ENCODE measurements at places on chromosomes 3 and 15.

- peaks cover 74% of the 10 kb centered on the region for H3K4me1 ChIP-seq
- H3K27me3 ChIP-seq = no peaks in the 10 kb centered on the region
- H3K36me3 ChIP-seq = peaks cover 9% of the 10 kb centered on the region
- no peak overlapping the region for H3K4me3 ChIP-seq
Observed at GRCh38 chr3:5160321-5160720, 27.2 kb upstream of the EDEM1 start.

GRCh38 chr3:134840459-134840858, 45.4 kb downstream of the EPHB1 start:
- no peak overlapping the region for H3K4me3 ChIP-seq
- no peaks in the 10 kb centered on the region for H3K36me3 ChIP-seq
- peaks cover 10% of the 10 kb centered on the region for H3K4me1 ChIP-seq
- H3K27ac ChIP-seq = no peak overlapping the region

GRCh38 chr3:19183584-19183983, 35.3 kb downstream of the KCNH8 start:
- H3K4me1 ChIP-seq = peaks cover 5% of the 10 kb centered on the region
- no peak overlapping the region for H3K4me3 ChIP-seq
- H3K36me3 ChIP-seq = no peaks in the 10 kb centered on the region

GRCh38 chr3:119976214-119976613, 118.0 kb downstream of the GSK3B start:
- no peak overlapping the region for H3K4me3 ChIP-seq
- H3K36me3 ChIP-seq = peaks cover 36% of the 10 kb centered on the region
- H3K27ac ChIP-seq = no peak overlapping the region
- DNase-seq = no peak
- peaks cover 5% of the 10 kb centered on the region for H3K4me1 ChIP-seq

DNA sequence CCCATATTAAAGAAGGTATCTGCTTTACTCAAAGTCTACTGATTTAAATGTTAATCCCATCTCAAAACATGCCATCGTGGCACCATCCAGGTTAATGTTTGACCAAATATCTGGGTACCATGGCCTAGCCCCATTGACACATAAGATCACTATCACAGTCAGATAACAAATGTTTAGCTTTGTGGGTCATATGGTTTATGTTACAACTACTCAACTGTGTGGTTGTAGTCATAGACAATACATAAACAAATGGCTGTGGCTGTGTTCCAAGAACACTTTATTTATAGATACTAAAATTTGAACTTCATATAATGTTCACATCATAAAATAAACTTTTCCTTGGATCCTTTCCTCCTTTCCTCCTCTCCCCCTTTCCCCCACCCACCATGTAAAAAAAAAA, 9.8 kb upstream of the SNRPN start:
- DNase-seq = no peak
- no peaks in the 10 kb centered on the region for H3K27me3 ChIP-seq
- no peaks in the 10 kb centered on the region for H3K4me1 ChIP-seq
- H3K36me3 ChIP-seq = no peaks in the 10 kb centered on the region
- H3K27ac ChIP-seq = no peak overlapping the region
- H3K4me3 ChIP-seq = no peak overlapping the region

Data from activated B cell treated with CpG ODN at 0.5 μM for 24 hours (primary cell).